Activated CD4-positive, alpha-beta T cell treated with anti-CD3 and anti-CD28 coated beads, Interleukin-2, amount 50 U/mL, for 16 hours (primary cell): ENCODE measurements at places on chromosomes 4 and X.

DNA sequence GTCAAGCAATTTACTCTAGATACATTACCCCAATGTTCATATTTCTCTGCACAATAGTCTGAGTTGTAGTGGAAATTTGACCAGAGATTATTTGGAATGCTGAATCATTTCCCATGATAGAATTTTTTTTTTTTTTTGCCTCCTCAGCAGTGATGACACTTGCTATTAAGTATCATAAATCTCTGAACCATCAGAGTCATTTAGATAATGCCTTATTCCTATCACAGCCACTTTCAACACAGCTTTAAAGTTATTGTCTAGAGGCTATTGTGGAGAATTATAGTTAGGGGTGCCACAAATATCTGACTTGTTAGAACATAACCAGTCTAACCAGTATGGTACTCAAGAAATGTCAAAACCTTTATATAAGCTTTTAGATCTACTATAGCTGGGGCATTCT is 79.8 kb downstream of the LCORL start:
- DNase-seq = no peak

DNA sequence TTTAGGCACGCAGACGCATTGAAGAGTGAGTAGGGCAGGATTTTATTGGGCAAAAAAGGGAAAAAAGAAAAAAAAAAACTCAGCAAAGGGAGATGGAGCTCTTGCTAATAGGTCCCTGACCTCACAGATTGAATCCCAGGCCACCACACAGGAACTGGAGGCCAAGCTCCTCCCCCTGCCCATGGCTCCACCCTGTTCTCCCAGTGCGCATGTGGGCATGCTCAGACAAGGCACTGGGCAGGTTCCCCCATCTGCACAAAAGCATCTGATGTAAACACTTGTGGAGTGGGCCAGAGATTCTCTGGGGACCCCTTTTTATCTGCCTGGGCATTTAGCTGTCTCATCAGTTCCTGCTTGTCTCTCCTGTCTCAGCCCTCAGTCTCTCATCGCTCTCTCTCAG is 9.5 kb downstream of the FRMD7 start:
- no peak for DNase-seq

DNA sequence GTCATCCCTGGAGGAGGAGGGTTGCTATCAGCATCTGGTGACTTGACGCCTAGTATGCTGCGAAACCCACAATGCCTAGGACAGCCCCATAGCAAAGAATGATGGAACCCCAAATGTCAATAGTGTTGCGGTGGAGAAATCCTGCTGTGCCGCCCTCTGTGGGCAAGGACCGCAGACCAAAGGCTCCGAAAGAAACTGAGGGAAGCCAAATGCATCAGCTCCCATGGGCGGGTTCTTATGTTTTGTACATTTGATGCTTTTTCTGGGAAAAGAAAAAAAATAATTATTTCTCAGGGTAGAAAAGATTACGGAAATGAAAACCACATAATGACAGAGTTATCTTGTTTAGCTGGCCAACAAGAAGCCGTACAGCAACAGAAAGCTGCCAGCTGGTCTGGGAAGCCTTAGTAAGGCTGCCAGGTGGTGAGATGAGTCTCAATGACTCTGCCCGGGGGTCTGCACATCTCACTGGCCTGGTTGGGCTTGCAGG is 95.0 kb upstream of the TBL1X start:
- DNase-seq = peak; percentile 32

- DNase-seq = no peak
Measured at GRCh38 chr4:184744236-184744635, 10.3 kb upstream of the CENPU start.

DNA sequence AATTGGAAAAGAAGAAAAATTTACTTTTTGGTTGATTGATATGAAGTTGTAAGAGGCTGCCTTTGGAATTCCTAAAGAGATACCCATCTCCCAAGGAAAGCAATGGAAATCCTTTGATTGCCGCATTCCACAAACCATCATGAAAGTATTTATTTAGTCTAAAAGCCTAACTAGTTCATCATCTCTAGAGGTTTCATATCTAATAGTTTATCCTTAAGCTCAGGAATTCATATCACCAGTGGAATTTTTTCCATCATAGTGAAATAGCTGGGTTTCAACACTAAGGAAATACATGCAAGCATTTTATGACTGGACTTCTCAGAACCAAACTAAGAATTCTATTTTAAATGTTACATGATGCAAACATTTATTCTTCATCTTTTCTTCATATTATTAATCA is 144.9 kb downstream of the FBXO8 start:
- DNase-seq = no peak

- no peak for DNase-seq
Measured at GRCh38 chr4:2459589-2460349, 9.1 kb upstream of the RNF4 start.

- no peak for DNase-seq
Measured at GRCh38 chrX:79631526-79631925, 264.4 kb upstream of the ITM2A start.

DNA sequence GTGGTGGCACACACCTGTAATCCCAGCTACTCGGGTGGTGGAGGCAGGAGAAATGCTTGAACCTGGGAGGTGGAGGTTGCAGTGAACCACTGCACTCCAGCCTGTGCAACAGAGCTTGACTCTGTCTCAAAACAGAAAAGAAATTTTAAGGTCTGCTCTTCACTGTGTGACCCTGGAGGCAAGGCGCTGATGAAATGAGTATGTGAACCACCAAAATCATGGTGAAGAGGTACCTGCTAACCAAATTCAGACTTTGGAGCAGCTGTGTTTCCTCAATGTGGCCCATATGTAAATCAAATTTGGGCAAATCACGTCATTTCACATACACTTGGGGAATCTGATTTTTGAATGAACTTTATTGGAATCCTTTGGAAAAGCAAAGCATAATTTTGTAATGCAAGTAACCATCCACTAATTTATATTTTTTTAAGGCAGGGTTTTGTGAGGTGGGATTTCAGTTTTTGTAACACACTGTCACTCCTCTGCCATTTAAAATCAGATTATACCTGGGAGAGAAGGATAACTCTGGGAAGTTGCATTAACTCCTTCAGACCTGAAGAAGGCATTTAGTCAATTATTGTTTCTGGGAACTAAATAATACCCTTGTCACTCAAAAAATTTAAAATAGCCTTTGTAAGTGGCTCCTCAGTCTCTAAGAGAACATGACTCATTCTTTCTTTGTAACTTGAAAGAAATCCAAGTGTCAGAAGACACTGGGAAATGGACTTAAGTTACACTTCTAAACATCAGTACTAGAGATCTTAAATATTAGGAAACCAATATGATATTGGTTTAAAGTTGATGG is 24.0 kb downstream of the DOCK11 start:
- no peak for DNase-seq

- DNase-seq = no peak
Measured at GRCh38 chr4:88006956-88007303, 505 bp upstream of the PKD2 start.

- DNase-seq = no peak
Measured at GRCh38 chrX:42175843-42176242, 252.5 kb upstream of the CASK start.

DNA sequence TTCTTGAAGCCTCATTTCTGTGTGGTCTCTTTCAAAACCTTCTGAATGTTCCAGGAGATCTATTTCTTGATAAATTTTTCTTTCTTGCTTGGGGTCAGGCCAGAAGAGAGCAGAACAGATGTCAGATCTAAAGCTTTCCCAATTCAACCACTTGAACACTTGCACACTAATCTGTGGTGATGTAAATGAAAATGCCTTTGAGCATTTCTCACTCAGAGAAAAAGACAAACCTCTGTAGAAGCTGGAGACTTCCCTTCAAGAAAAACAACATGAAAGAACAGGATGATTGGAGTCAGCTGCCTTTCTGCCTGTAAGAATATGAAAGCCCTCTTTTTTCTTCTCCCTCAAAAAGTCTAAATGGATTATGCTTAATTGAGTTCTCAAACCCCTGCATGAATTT is 11.2 kb downstream of the IGFBP7 start:
- no peak for DNase-seq

GRCh38 chr4:186644737-186645261 is 78.9 kb downstream of the FAT1 start:
- DNase-seq = no peak

- DNase-seq = no peak
Measured at GRCh38 chr4:43014256-43014655, 121.7 kb downstream of the GRXCR1 start.

GRCh38 chr4:84826681-84827080 is 139.8 kb downstream of the WDFY3 start:
- DNase-seq = no peak

DNA sequence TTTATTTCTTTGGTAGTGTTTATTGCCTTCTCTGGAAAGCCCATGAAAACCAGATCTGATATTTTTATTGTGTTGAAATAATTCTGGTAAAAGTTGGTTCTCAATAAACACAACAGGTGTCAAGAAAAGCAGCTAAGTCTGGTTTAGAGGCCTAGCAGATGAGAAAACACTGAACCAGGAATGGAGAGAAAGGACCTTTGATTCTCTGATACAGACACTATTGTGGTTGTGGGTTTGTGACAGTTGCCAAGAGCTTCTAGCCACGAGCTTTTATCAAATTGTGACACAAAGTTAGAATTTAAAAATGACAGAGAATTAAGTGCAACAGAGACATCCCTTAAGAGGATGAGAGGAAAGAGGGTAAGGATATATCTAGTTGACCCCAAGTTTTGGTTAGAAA is 42.6 kb downstream of the DDIT4L start:
- no peak for DNase-seq

DNA sequence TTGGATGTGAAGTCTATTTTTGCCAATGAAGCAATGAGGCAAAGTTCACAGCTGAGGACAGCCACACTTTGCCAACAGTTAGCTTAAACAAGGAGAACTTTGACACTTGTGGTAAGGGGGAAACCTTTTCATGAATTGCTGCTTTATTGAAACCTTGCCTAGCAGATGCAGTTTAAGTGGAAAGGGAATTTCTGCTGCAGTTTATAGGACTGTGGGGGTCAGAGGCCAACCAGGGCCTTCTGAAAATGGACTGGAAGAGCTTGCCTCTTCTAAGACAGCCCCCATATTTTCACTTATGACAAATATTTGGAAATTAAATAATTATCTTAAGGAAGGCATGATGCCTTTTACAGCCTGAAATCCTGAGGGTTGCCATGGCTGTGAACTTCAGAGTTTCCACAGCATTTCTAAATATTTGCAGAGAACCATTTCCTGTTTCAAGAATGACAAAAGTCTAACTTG is 550.3 kb downstream of the RAB28 start:
- no peak for DNase-seq

GRCh38 chr4:99968330-99968729 is 18.3 kb upstream of the H2AZ1 start:
- no peak for DNase-seq

GRCh38 chr4:1503583-1504471 is 97.6 kb upstream of the NKX1-1 start:
- DNase-seq = no peak

- DNase-seq = no peak
Measured at GRCh38 chr4:99615170-99615820, 40.7 kb downstream of the MTTP start.

- no peak for DNase-seq
Measured at GRCh38 chr4:182221987-182222386, 21.2 kb upstream of the TENM3 start.

DNA sequence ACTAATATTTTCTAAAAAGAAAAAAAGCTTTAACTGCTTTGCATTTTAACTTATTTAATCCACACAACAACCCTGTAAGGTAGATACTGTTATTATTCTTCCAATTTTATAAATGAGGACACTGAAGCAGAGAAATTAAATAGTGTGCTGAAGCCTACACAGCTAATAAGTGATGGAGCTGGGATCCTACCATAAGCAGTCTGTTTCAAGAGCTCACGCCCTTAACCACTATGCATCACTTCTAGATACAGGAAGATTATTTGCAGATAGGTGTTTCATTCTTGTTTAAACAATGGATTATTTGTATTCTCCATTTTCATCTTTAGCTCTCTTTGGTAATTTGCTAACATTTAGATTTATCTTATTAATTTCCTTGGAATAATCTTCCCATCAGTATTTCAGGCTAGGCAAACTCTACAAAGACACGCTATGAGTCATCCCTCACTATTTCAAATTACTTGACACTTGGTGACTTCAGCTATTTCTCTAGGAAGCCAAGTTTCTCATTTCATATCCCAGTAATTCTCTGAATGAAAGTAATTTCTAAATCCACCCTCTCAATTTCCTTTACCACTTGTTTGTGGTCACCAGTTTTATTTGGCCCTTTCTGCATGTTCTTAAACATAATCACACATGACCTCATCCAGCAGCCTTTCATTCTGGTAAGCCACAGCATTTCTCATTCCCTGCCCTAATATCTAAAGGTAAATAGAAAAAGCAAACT is 67.3 kb downstream of the ASB9 start:
- DNase-seq = peak; percentile 75

DNA sequence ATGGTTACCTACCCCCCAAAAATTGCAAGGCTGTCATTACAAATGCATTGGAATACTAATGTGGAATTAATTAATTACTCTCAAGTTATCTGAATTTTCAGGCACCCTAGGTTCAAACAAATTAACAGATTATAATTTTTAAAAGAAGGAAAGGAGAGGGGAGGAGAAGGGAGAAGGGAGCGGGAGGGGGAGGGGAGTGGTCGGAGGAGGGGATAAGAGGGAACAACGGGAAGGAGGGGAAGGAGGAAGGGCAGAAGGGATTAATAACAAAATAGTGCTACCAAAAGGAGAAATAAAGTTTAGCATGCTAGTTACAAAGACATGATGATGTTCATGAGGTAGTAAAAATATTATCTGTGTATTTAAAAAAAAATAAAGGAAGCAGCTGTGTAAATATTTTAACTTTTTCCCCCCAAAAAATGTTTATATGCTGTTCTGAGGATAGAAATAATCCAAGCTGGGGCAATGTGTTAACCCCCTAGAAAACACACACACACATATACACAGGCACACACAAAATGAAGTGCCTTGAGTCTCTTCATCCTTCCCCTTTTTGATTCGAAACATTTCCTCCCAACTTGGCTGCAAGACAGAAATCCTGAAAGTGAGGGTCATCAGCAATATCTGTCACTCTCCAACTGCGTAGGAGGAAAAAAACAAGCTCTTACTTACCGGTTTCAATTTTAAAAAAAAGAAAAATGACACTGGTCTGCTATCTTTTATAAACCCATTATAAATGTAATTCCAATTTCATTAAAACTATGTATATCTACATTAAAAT is 58.8 kb downstream of the PPP3CA start:
- DNase-seq = no peak

- DNase-seq = no peak
Measured at GRCh38 chrX:41142130-41142910, 57.1 kb downstream of the USP9X start.

GRCh38 chr4:107094332-107094731 is 58.2 kb upstream of the DKK2 start:
- no peak for DNase-seq

DNA sequence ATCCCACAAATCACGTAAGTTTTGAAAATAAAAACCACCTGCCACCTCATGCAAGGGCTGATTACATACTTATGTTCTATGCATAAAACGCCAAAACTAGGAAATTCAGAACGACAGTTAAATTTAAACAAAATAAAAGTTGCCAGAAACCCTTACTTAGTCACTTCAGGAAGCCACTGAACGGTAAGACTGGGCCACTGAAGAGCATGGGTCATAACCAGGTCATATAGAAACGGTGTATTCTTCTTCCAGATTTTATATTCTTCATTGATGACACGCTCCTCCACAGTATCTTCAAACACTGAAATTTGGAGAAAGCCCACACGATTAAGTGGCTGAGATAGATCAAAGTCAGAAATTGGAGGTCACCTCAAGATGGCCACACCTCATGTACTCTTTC is 1.2 kb downstream of the RBBP7 start:
- no peak for DNase-seq
